Stimulated activated CD8-positive, alpha-beta memory T cell treated with anti-CD3 and anti-CD28 coated beads, Interleukin-4, amount 100 ng/mL, for 4 hours (primary cell): ENCODE measurements at places on chromosomes 16 and 17.

GRCh38 chr17:79948406-79948944, 87.2 kb downstream of the TBC1D16 start:
- DNase-seq = no peak

GRCh38 chr16:15037003-15037402, 18.9 kb downstream of the NTAN1 start:
- no peak for DNase-seq

GRCh38 chr17:927611-928461, 51.7 kb downstream of the NXN start:
- DNase-seq = no peak

DNA sequence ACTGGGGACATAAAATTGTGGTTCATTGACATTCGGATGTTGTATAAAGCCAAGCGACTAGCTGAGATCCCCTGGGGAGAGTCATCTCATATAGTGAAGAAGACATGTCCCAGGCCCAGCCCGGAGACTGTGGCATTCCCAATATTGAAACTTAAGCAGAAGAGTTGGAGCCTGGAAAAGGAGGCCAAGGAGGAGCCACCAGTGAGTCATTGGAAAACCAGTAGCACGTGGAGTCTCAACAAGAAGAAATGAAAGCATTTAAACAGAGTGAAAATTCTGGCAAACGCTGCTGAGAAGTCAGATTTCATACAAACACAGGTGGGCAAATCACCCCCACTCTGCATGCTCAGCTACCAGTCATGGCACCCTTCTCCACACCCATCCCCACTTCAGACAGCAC, 9.4 kb upstream of the ELAC2 start:
- DNase-seq = no peak

DNA sequence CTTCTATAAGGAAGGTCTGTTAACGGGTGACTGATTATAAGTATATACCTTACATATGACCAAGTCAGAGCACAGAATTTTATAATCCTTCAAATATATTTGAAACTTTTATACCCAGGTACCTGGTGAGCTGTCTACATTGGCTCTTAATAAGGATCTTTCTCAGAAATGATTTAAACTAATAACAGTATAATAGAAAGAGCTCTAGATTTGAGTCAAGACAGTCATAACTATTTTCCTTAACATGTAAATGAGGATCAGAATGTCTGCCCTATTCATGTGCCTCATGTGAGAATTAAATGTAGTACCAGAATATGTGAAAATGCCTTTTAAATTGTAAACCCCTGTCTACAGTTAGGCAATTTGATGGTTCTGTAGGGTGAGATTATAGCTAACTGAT, 14.5 kb downstream of the CBFB start:
- no peak for DNase-seq

GRCh38 chr17:3763777-3764170, 37.2 kb downstream of the ITGAE start:
- no peak for DNase-seq

GRCh38 chr17:8137645-8138373, 13.9 kb upstream of the HES7 start:
- no peak for DNase-seq

DNA sequence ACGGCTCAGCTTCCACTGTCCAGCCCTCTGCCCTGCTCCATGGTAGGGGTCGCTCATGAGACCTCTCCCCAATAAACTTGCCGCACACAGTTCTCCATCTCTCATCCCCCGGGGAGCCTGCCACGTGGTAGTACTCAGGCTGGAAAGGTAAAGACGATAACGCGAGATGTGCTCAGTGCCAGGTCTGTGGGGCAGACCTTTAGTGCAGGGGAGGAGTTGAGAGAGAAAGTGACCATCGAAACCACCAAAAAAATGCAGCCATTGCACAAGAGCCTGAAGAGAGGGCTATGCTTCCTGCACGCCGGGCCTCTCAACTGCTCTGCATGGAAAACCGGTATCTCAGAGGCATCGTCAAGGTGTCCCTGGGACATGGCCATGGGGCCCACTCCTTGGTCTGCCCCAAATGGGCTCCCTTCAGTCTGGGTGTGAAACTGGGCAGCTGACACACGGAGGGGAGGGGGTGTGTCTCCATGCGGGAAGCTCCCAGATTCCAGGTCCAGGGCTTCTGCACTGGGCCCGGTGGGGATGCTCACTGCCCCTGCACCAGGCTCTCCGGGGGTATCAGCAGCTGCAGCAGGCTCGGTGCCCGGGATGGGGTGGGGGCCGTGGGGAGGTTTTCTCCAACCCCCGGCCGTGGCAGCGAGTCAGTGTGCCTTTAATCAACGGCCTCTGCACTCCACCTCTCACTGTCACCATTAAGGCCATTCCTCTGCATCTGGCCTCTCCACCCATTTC, 4.7 kb upstream of the AANAT start:
- DNase-seq = no peak

DNA sequence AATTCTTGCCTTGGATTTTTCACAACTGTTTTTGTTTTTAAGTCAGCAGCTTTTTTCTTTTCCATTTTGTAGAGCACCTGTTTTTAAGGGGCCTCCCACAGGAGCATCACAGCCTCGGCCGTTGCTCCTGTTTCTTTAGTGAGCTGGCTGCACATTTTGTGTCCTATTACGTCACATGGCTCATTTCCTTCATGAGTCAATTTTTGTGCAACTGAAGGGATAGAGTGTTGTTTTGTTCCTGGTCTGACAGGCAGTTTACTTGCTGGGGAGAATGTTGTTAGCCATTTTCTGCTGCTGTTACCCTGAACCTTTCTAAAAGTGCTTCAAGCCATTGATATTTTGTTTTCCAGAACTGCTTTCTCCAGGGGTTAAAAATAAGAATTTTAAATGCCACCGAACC, 45.0 kb upstream of the CRISPLD2 start:
- DNase-seq = no peak

DNA sequence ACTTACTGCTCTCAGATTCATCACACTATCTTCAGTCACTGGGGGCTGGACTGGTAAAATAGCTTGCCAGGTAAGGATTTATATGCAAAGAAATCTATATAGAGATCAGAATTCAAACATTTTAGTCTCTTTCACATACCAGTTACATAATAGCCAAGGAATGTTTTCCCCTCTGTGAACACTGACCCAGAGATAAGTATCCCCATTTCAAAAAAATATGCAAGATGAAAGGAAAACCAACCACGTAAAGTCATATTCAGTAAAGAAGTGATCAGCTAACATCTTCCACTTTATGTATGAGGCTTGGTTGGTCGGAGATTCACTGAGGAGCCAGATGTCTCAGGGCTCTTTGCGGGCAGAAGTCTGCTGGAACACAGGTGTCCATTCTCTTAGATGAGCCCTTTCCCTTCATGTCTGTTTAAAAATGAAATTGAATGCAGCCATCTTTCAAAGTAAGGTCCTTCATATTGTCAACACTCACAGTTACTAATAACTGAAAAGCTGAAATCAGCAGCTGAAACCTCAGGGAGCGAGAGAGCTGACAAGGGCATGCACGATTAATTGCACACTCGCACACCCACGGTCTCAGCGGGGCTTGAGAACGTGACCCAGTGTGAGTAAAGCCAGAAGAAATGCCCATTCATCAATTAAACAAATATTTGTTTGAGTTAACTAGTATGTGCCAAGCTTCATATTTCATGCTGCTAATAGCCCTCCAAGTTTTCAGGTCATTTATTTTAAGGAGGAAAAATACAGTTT, 161.2 kb downstream of the MRTFB start:
- no peak for DNase-seq

GRCh38 chr17:78808163-78808562, 26.1 kb upstream of the CYTH1 start:
- DNase-seq = no peak

DNA sequence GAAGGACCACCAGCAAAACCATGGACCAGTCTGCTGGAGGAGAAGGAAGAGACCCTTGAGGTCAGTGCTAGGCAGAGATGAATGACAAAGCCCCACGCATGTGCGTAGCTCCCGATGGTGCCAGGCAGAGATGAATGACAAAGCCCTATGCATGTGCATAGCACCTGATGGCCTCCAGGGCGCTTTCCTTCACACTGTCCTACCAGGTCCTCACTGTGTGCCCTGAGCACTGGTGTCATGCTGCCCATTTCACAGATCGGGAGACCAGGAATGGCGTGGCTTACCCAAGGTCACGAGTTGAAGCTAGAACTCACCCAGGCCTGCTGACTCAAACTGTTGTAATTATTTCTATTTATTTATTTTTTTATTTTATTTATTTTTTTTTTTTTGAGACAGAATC, 149.6 kb downstream of the KATNIP start:
- no peak for DNase-seq

DNA sequence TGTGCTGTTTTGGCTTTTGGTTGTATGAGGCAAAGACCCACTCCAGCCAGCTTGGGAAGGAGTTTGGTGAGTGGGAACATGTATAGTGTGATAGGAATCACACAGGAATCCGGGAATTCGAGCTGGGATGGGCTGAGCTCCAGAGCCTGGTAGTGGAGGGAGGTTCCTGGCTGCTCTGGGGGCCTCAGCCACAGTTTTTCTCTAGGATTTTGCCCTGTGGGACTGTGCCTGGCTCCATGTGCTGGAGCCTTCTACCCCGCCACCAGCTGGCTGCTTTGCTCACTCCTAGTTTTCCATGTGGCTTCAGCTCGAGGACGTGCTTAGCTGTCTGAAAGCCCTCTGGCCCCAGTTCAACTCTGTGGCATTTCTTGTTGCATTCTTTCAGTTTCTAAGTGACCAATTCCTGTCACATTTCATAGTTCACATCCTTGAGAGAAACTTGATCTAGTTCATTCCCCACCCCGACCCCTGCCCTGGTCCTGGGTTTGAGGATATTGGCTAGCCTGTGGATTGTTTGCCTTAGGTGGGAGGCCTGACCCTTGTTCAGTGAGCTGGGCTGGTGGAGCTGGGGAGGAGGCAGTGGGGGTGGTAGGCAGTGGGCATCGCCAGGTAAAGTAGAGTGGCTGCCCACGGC, 5.0 kb downstream of the SEC14L1 start:
- DNase-seq = no peak

DNA sequence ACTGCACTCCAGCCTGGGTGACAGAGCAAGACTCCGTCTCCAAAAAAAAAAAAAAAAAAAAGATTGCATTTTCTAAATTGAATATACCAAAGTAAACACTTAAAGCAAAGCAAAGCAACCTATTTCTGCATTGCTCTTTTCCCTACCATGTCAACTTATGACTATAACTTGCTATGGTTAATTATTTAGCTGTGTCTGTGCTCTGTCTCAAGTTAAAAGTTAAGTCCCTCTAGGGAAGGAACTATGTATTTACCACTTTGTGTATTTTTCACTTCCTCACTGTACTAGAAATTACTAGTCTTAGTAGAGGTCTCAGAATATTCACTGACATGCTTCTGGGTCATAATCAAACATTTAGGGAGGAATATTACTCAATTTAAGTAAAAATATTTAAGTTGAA, 711.7 kb upstream of the SOX9 start:
- DNase-seq = no peak
